ENCODE measurements at places on chromosomes 13 and 19. TPM values are rescaled to one million over a fixed set of nuclear protein-coding genes. Genes with fewer than 3 reads are reported as not detected.

GRCh38 chr19:27618006-27618405 lies 1594.9 kb downstream of the UQCRFS1 start:
- H3K36me3 ChIP-seq: peaks cover 17% of the 10 kb centered on the region
- no peak overlapping the region for H3K27ac ChIP-seq
- DNase-seq: no peak
- no peaks in the 10 kb centered on the region for H3K27me3 ChIP-seq
- no peaks in the 10 kb centered on the region for H3K4me1 ChIP-seq
- H3K4me3 ChIP-seq: no peak overlapping the region

PNMA8B gene
- not detected for polyA plus RNA-seq

DNA sequence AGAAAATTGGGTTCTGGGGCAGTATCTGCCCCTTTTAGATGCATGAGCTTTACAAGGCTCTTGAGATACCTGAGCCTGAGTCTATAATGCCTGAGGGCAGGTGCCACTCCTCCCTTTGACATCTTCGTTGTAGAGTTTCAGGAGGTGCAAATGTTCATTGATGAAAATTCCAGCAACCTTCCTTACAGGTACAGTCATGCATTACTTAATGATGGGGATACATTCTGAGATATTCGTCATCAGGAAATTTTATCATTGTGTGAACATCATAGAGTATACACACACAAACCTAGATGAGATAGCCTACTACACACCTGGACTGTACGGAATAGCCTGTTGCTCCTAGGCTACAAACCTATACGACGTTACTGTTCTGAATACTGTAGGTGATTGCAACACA lies 310.0 kb downstream of the SHISA2 start:
- no peak overlapping the region for H3K4me3 ChIP-seq
- no peak for DNase-seq
- H3K36me3 ChIP-seq: no peaks in the 10 kb centered on the region
- no peak overlapping the region for H3K27ac ChIP-seq
- H3K27me3 ChIP-seq: peaks cover 8% of the 10 kb centered on the region
- H3K4me1 ChIP-seq: peaks cover 25% of the 10 kb centered on the region

TRPC4 gene
- not detected for polyA plus RNA-seq

TUBB4A gene
- 1.3 TPM for polyA plus RNA-seq

B3GLCT gene
- 16.9 TPM for polyA plus RNA-seq

ACP5 gene
- 13.9 TPM for polyA plus RNA-seq

FFAR2 gene
- 0.15 TPM for polyA plus RNA-seq

Data from immature natural killer cell (primary cell).